ENCODE measurements at places on chromosomes 4 and X.

- no peak for DNase-seq
These were observed 6.3 kb downstream of the FMR1 start for GRCh38 chrX:147917700-147918695.

GRCh38 chr4:89878611-89879010, 16.0 kb upstream of the MMRN1 start:
- no peak for DNase-seq

GRCh38 chr4:98838531-98838930, 90.4 kb downstream of the EIF4E start:
- DNase-seq = no peak

DNA sequence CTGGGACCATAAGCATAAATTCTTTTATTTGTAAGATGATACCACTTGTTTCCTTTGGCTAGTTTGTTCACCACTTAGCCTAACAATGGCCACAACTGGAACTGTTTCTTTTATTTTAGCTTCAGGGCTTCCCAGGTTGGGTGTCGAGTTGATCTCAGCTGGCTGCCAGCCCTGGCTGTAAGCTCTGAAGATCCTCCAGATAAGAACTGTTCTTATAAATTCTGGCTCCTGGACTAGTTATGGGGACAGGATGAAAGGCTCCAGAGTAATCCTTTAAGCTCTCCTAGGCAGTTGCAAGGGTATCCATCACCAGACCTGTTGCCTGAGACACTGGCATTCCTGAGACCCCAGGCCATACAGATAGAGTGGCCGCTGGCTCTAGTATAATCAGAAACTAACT, 129.4 kb upstream of the ACSL4 start:
- DNase-seq = no peak

DNA sequence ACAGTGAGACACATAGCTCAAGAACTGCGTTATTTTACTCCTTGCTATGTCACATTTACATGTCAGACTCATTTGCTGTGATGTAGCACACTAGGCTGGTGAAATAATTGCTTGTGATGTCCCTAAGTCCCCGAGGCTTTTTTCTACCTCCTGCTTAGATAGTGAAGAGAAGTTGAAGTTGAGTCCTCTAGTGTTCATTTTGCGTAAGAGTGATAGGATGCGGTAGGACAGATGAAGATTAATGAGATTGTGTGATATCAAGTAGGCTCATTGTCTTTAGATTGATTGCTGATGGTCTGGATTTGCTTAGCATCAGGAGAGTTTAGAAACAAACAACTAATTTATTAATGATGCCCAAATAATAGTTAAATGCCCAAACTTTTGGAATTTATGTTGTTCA, 173.6 kb upstream of the NUDT6 start:
- no peak for DNase-seq

GRCh38 chr4:112266823-112267222, 18.9 kb downstream of the TIFA start:
- DNase-seq = no peak

DNA sequence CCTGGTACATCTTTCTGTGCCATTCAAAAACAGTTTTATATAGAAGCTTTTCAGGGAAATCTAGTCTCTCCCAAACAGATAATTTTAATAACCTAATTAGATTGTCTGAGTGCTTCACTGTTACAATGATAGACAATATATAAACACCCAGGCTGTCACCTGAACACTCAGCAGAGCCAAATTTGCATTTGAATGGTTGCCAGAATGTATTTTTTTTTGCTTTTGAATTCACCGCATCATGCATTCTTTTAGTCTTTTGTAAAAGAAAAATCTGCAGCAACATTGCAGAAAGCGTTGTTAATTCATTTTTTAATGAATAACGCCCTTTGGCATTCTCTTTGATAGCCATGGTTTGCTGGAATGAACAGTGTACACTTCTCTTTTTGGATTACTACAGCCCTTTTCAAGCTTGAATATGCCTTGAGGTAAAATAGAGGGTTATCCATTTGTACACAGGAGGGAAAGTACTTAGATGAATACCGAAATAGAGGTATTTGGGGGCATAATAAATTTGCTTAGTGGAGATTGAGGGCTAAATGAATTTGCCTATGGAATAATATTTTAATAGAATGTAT, 175.0 kb upstream of the EPHA5 start:
- no peak for DNase-seq

DNA sequence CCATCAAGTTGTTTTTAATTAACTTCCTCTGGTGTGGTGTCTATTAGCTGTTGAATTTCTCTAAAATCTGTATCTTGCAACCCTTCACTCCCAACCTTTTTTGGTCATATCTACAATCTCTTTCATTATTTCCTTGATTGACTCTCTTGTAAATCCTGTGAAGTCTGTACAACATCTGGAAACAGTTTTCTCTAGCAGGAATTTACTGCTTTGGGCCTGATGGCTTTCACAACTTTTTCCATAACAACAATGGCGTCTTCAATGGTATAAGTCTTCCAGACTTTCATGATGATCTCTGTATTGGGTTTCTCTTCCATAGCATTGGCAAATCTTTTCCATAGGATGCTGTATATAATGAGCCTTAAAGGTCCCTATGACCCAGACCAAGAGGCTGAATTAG, 49.0 kb downstream of the TBC1D19 start:
- no peak for DNase-seq

DNA sequence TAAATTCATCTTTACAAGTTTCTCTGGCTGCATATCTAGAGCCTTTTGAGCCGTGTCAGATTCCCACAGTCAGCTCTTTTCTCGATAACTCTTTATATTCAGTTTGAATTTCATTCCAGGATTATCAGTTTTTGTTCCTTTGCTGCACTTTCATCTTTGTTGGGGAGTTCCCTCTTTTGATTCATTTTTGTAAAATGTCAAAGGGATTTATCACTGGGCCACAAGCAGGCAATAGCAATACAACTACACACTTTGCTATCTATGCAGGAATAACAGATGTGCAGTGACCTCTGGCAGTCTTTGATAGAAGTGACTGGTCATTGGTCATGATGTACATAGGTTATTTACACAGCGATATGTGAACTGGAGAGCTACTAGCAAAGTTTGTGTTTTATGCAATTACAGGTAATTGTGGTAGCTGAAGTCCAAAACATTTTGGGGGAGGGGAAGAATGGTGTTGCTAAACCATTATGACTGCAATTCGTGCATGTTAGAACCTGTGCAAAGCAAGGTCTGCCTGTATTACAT, 43.8 kb downstream of the HPGDS start:
- no peak for DNase-seq

GRCh38 chr4:174214101-174214878, 69.2 kb downstream of the FBXO8 start:
- DNase-seq = no peak

GRCh38 chr4:185992585-185992984, 76.4 kb upstream of the TLR3 start:
- no peak for DNase-seq

DNA sequence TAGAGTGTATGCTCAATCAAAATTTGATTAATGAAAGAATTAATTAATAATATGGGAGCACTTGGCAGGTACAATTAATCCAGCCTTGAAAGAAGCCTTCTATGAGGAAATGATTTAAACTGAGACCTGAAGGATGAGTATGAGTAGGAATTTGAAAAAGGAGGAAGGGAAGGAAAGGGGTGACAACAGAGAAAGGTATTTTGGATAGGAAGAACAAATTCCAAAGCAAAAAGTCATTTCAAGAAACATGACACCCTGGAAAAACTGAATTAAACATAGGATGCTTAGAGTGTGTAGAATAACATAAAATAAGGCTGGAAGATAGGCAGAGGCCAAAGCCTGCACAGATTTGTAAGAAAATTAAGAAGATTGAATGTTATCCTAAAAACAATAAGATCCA, 29.6 kb downstream of the PHOX2B start:
- DNase-seq = no peak

DNA sequence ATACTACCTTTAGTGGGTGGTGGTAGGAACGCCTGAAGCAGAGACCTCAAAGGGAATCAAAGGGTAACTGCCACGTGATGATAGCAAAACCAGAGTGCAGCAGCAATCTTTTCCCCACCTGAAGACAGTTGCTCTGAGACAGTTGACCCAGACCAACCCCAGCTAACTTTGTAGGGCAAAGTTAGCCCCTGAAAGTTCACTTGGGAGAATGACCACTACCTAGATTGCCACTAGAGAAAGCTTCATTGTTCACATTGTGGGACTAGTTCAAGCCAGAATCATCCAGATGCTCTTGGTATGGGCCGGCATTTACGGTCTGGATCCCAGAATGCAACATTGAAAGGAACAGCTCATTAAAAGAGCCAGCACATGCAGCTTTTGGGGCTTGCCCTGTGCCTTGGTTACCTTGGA, 4.1 kb downstream of the SEPTIN6 start:
- DNase-seq = no peak

GRCh38 chr4:130478406-130478805, 1382.5 kb downstream of the C4orf33 start:
- DNase-seq = no peak

- no peak for DNase-seq
These were observed 823.8 kb downstream of the CCSER1 start for GRCh38 chr4:90951037-90951436.

GRCh38 chrX:21408788-21409187, 34.6 kb downstream of the CNKSR2 start:
- no peak for DNase-seq

- DNase-seq = no peak
These were observed 18.7 kb downstream of the TXLNG start for GRCh38 chrX:16804923-16805464.

DNA sequence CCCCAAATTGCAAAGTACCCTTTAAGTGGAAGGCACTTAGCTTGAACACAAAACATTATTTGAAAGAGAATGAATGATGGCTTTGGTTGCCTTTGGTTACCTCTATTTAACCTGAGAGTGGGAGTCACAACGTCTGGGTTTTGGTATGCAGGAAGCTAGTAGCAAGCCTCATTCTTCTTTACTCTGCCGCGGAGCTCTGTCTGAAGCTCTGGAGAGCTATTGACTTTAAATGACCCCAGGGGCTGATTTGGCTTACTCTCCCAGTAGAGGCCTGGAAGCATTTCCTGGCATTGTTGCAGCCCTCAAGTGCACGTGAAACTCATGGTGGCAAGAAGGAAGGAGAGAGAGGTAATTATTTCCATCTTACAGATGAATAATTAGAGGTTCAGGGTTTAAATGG, 81.8 kb upstream of the MAGEA4 start:
- no peak for DNase-seq

GRCh38 chr4:121073004-121073435, 685 bp upstream of the NDNF start:
- no peak for DNase-seq

DNA sequence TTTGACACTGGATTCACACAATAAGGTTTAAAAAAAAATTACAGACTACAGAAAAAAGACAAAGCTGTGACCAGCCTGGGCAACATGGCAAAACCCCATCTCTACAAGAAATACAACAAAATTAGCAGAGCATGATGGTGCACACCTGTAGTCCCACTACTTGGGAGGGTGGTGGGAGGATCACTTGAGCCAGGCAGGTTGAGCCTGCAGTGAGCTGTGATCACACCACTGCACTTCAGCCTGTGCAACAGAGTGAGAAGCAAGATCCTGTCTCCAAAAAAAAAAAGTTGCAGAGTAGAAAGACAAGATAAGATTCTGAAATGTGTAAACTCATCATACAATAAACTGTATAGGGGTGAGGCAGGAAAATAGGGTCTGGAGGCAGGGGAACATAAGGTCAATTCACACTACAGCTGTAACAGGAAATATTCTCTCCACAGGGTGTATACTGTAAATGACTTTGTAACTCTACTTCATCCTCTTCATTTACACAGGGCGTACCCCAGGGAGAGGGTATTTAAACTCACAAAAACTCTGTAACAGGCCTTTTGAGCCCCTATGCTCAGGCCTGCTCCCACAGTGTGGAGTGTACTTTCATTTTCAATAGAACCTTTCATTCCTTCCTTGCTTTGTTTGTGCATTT, 112.6 kb upstream of the MAPK10 start:
- DNase-seq = no peak

DNA sequence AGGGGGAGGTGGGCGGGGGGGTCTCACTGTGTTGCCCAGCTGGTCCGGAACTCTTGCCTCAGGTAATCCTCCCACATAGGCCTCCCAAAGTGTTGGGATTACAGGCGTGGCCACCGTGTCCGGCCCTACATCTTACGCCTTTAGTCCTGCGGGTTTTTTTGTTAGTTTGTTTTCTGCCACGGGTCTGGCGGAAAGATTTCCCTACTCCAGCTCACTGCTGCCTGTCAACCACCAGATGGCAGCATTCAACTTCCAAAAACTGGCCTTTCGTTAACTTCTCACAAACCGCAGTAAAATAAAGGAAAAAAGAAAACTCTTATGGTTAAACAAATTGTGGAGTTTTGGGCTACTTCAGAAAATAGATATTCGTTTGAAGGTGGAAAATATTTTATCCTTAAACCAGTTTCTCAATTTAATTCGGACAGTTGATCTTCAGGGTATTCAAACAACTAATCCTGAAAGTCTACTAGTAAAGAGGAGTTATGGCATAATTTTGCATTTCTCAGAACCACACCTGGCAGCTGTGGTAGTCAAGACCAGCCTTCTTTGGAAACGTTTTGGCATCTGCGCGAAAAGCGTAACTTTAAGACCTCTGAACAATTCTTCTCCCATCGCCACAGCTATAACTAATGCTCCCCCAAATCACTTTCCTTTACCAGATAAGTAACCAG, 41.1 kb downstream of the LUZP4 start:
- DNase-seq = no peak

DNA sequence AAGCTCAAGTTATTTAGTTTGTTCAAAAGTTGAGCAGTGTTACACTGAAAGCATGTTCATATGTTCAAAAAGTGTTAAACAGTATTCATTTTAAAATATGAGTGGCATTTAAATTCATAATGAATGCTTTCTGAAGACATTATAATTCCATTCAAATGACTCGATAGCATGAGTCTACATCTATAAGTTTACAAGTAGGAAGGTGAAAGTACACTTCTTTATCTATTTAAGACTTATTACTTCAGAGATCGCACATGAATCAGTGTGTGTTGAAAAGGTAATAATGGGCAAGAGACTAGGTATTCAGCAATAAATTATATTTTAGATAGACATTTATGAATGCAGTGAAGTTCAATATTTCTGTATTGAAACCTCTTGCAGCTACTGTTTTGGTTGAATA, 456.1 kb downstream of the GRXCR1 start:
- no peak for DNase-seq

DNA sequence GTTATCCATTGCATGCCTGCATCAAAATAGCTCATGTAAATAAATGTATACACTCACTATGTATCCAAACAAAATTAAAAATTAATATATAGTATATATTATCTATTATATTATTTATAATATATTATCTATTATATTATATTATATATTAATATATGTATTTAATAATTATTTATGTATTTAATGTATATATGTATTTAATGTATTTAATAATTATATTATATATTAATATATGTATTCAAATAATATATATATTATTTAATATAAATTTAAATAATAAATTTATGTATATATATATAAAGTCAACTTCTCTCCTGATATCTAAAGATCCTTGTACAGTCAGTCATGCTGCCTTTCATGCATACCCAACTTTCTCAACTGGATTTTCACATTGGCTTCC, 82.4 kb downstream of the GPM6A start:
- no peak for DNase-seq

GRCh38 chr4:145098675-145099037, 545 bp downstream of the ABCE1 start:
- peak; percentile 41 for DNase-seq

GRCh38 chr4:147157860-147158701, 212.4 kb upstream of the TTC29 start:
- no peak for DNase-seq

GRCh38 chrX:119757979-119758730, at the start of gene SOWAHD:
SOWAHD (plus strand) TSS chrX:119758588; CDS start chrX:119758668, 80 bp downstream.
- no peak for DNase-seq
